ENCODE measurements at places on chromosomes 7 and 10.

- DNase-seq: no peak
Measured at GRCh38 chr7:133344275-133344674, 91.4 kb downstream of the EXOC4 start.

GRCh38 chr10:42997151-42997848 lies 79.6 kb upstream of the RET start:
- DNase-seq: no peak

DNA sequence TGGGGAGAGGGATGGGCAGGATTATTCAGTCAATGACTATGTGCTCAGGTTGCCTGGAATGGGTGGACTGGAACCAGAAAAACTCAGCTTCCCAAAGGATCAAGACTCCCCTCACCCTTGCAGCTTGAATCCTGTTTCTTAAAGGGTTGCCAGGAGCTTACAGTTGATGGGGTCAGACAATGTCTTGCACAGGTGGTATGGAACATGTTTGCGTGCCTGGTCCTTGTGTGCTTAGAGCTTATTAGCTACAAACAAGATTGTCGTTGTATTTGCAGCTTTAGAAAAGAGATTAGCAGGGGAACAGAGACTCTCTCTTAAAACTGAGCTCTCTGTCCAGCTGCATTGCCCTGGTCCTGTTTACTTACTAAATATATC lies 56.9 kb downstream of the PRR15 start:
- no peak for DNase-seq

DNA sequence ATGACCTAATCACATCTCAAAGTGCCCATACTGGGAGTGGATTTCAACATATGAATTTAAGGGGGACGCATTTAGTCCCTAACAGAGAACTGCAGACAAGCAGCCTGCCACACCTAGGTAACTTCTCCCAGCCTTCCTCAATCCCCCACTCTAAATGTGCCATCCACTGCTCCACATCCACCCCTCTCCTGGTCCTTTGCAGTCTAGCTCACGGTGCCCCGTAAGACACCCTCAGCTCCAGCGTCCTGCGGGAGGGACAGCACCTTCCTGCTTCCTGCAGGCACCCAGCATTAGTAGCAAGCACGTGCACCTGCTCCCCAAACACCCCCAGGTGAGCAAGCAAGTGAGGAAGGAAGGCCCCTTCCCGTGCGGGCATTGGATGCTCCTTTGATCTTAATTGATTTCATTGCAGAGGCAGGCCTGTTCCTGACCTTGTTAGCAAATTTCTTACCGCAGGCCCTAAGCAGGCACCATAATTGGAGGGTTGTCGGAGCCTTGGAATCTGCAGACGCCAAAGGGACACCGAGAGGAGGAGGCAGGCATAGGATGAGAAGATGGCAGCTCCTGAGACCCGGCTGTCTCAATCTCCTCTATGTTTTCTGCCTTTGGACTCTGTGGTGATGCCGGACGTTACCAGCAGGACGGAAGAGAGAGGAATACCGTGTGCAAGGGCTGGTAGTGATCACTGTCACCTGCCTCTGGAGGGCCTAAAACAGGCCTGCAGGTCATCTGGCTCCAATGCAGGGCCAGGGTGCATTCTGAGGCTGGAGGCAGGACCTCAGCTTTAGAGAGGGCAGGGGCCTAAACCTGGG lies 75.8 kb upstream of the CHST15 start:
- no peak for DNase-seq

DNA sequence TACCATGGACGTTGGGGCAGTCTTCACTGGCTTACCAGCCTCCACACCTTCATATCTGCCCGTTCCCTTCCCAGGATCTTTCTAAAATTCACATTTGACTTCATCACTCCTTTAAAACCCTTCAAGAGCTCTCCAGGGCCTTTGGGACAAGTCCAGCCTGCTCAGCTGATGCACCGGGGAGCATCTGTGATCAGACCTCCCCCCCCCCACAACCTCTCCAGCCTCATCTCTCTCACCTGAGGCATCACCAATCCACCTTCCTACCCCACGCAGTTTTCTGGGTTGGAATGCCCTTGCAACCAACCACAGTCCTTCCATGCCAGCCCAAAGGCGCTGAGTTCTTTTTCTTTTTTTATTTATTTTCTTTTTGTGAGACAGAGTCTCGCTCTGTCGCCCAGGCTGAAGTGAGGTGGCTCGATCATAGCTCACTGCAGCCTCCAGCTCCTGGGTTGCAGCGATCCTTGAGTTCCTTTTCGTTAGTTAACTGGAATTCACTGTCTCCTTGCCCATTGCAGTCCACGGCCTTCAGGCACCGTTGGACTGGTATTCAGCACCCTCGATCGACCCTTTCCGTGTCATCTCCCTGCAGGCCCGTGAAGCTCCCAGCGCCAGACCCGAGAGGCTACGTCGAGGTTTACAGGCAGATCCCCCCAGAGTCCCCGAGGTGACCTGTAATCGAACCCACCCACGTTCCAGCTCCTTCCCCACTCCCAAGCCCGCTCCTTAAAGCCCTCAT lies 654 bp downstream of the ALKBH4 start:
- DNase-seq: no peak

GRCh38 chr10:128116851-128117615 lies 9.2 kb downstream of the MKI67 start:
- no peak for DNase-seq

GRCh38 chr7:15781944-15782343 lies 95.5 kb upstream of the MEOX2 start:
- DNase-seq: no peak

DNA sequence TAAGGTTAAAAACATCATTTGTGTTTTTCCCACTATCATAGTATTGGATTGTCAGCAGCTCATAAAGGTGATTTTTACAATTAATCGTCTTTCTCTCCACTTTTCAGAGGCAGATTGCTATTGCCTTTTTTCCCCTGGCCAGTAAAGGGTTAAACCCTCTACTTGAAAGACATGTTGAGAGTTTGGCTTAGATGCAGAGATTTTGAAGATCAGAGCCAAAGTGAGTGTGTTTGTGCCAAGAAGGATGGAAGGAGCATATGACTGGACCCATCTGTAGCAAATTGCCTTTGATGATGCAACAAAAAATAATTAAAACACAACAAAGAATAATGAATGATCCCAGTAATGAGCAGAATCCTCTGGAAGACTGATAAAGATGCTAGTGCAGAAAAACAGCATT lies 373.1 kb downstream of the MALRD1 start:
- DNase-seq: no peak

DNA sequence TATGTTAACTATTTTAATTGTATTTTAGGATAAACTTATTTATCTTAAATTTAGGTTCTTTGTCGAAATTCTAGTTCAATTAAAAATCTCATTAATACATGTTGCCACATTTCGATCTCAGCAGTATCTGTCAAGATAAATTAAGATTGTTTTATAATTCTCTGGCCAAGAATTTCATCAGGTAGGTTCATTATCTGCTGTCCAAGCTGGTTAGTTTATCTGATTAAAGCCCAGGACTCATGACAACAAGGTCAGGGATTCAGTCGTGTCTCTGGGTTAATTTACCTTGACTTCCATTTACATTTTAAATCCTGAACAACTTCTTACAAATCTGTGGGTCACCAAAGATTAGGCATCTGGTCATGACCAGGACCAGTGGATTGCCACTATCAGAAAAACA lies 7.6 kb downstream of the STEAP4 start:
- DNase-seq: no peak
